ENCODE measurements at places on chromosomes 2 and 18.

DNA sequence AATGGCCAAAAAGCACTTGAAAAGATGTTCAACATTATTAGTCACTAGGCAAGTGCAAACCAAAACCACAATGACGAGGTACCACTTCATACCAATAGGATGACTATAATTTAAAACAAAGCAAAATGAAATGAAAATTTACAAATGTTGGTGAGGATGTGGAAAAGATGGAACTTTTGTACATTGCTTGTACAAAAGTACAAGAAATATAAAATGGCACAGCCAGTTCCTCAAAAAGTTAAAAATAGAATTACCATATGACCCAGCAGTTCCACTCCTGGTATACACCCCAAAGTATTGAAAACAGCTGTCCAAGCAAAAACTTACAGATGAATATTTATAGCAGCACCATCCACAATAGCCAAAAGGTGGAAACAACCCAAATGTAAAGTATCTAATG lies 107.8 kb upstream of the XPO1 start:
- DNase-seq: no peak

- no peak for DNase-seq
These were observed 229.2 kb downstream of the SEPTIN10 start for GRCh38 chr2:109384308-109385271.

DNA sequence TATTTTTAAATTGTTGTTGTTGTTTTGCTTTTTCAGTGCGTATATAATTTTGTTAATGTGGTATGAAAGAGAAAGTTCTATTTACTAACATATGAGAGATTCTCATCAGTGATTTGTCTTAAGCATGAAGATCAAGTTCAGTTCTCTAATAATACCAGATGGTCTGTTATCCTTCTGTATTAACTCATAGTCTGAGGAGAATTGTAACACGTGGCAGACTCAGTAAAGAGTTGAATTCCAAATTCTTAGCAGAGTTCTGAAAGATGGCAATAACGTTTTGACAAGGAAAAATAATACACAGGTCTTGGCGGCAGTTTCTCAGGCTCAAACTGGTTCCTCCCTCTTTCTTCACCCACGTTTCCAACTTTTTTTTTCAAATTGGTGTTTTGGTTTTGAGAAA lies 17.2 kb upstream of the COL3A1 start:
- no peak for DNase-seq

- peak; percentile 1 for DNase-seq
These were observed 621.9 kb upstream of the SOX11 start for GRCh38 chr2:5070257-5070656.

- no peak for DNase-seq
These were observed 12.4 kb downstream of the YWHAQ start for GRCh38 chr2:9618410-9618809.

DNA sequence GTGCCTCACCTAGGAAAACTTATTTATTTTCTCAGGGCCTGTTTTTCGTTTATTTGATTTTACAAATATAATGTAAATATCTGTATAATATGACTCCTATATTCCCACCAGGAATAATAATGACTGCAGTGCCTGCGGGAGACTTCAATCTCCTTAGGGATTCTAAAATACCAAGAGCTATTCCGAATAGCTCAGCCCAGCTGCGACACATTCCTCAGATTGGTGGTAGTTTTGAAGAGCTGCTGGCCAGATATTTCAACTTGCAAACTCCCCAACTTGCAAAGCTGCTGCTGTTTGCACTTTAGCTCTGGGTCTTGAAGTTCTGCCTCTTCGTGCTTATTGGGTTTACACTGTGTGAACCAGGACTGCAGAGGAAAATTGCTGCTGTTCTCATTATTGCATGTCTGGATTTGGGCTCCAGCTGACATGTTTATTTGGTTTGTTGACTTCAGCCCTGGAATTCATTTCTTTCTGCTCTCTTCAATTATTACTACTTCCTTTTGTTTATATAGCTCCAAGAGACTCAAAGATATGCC lies 480.2 kb upstream of the CHST9 start:
- DNase-seq: no peak

DNA sequence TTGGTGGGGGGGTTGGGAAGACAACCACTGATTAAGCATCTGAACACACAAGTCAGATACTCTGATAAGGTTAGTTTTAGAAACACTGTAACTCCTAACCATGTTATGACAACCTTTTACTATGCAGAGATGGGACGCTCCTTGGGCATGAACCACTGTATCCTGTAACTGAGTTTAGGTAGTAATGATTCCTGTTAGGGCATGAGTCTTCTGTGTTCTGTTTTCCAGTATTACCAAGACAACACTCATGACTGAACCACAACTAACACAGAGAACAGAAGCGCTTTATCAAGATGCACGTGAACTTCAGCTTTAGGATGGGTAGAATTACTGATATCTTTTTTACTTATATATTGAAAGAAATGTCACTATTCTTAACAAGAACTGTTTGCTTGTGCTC lies 14.1 kb upstream of the CREB1 start:
- no peak for DNase-seq

GRCh38 chr2:172429301-172429968 lies 2.0 kb downstream of the ITGA6 start:
- no peak for DNase-seq

GRCh38 chr2:215410932-215411285 lies 25.0 kb downstream of the FN1 start:
- peak; percentile 95 for DNase-seq

DNA sequence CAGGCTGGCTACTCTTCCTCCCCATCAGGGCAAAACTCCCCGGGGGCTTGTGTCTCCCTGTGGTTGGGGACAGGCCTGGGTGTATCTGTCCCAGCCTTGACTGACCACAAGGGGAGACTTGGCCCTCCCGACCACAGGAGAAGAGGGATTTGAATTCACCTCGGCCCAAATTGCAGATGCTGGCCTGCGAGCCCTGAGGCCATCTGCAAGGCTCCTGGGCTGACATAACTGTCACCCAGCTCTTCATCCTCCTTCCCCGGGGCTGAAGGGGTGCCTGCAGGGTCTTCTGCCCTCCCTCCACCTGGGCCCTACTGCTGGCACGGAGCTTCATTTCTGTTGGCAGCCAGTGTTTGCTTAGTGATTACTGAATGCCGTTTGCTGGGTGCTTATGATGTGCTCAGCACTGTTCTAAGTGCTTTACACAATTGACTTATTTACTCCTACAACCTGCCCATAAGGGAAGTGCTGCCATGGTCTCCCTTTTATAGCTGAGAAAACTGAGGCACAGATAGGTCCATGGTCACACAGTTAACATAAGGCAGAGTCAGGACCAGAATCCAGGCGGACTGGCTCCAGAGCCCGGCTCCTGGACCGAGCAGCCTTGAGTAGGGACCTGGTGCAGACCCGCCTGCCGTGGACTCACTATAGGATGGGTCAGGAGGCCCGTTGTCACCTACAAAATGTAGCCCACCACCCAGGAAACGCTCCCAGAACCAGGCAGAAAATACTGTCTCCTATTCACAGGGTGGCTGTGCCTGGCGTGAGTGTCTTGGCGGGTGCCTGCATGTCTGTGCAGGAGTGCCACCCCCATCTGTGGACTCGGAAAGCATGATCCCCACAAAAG lies 18.9 kb downstream of the STEAP3 start:
- no peak for DNase-seq

- no peak for DNase-seq
These were observed 24.3 kb downstream of the NCOA1 start for GRCh38 chr2:24515335-24515734.

- no peak for DNase-seq
These were observed 28.9 kb downstream of the PXDN start for GRCh38 chr2:1715184-1716013.

DNA sequence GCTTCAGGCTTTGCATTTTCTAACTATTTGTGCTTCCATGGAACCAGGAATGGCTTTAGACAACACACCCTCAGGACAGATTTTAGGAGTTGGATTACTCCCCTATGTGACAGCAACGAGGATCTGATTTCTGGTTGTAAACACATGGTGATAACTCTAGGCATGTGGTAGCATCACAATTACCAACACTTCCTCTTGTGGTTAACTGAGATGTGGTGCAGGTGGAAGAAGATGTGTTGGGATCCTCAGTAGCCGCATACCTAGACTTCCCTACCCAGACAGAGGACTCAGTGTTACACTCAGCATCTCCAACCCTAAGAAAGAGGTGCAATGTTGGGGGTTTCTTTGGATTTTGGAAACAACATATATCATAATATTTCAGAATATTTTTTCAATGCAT lies 234.8 kb downstream of the DOK6 start:
- no peak for DNase-seq

DNA sequence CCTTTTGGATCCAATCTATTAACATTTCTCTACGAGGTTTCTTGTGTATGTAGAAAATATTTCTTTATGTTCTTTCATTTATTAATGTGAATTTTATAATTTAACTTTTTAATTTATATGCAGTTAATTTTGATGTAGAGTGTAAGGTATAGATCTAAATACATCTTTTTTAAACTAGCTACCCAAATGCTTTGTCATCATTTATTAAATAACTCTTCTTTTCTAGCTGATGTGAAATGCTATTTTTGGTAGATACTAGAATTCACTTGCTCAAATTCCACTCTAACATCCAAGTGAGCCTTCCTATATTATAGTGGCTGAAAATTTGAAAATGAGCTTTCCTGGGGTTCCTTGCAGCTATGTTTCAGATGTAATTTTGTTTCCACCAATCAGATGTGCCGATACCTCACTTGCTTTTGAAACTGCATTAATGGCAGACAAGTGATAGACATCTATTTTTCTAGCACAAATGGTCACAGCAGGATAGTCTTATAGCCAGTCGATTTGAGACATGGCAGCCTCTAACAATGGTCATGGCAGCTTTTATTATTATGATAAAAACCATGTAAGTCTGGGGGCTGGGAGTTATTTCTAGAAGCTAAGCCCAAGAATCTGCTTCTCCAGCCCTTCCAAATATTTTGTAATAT lies 10.9 kb upstream of the ICOS start:
- no peak for DNase-seq

DNA sequence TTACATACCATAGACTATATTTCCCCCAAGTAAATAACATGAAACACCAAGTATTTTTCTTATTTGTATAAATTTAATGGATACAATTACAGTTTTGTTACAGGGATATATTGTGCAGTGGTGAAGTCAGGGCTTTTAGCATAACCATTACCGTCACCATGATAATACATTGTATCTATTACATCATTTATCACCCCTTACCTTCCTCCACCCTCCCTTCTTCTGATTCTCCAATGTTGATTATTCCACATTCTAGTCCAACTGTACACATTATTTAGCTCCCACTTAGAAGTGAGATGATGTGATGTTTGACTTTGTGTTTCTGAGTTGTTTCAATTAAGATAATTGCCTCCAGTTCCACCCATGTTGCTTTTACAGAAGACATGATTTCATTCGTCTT lies 35.2 kb upstream of the NETO1 start:
- DNase-seq: no peak

GRCh38 chr2:195521589-195521988 lies 135.4 kb upstream of the SLC39A10 start:
- DNase-seq: no peak

DNA sequence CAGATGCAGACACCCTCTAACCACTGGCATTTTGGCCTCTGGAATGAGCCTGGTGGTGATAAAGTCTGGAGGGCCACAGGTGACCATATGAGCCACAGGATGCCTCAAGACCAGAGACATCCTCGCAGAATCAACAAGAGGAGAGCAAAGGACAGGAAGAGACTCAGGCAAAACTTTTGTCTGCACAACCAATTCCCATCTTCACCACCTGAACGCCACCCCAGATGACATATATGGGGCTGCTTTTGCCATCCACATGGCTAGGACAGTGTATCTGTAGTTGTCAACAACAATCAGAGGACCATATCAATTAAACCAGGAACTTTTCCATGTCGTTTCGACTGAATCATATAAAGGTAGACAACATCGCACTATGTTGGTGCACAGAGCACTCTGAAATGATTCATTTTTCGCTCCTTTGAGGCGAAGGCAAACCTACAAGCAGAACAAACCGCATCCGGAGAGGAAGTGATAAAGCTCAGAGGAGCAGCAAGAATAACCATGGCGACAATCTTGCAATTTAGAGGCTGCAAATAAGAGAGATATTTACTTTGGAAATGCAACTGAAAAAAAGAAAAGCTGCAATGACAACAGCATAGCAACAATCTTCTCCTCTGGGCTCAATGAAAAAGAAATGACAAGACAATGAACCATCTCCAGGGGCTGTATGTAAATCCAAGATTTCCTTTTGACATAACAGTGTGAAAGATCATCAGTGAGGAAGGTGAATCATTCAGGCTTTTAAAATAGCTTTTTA lies 204.5 kb downstream of the ARL4C start:
- DNase-seq: no peak

GRCh38 chr2:164717000-164717803 lies 95.9 kb upstream of the GRB14 start:
- no peak for DNase-seq

- no peak for DNase-seq
These were observed 4.4 kb downstream of the KLHL41 start for GRCh38 chr2:169513926-169514325.

All from H4 (cell line).